Activated CD4-positive, alpha-beta T cell treated with anti-CD3 and anti-CD28 coated beads for 48 hours (primary cell): ENCODE measurements at places on chromosomes 6 and 20.
A peak's percentile ranks its signal among the peaks of the same experiment; 100 is the strongest.

GRCh38 chr20:62977613-62978560, 25.4 kb downstream of the SLC17A9 start:
- peak; percentile 86 for DNase-seq

GRCh38 chr6:19312241-19312978, 524.8 kb upstream of the ID4 start:
- no peak for DNase-seq

- no peak for DNase-seq
Observed at GRCh38 chr6:17712576-17712975, 5.9 kb upstream of the NUP153 start.

DNA sequence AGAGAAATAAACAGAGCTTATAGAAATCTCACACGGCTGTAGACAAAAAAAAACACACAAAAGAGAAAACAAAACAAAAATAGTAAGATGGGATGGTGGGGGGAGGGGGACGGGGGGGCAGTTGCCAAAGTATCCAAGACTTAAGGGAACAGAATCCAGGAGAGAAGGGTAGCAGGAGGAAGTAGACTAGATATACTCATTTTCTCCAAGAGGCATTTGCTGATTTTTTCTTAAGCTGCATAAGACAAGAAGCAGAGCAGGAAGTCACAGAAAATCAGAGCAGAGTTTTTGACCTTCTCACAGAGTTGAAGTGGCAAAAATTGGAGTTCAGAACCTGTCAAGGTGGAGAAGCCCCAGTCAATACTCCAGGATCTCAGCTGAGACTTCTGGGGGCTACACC, 237.7 kb downstream of the HIVEP2 start:
- no peak for DNase-seq

GRCh38 chr6:157550114-157550989, 169.4 kb downstream of the ZDHHC14 start:
- peak; percentile 43 for DNase-seq
